ENCODE measurements at places on chromosomes 7 and 10.

DNA sequence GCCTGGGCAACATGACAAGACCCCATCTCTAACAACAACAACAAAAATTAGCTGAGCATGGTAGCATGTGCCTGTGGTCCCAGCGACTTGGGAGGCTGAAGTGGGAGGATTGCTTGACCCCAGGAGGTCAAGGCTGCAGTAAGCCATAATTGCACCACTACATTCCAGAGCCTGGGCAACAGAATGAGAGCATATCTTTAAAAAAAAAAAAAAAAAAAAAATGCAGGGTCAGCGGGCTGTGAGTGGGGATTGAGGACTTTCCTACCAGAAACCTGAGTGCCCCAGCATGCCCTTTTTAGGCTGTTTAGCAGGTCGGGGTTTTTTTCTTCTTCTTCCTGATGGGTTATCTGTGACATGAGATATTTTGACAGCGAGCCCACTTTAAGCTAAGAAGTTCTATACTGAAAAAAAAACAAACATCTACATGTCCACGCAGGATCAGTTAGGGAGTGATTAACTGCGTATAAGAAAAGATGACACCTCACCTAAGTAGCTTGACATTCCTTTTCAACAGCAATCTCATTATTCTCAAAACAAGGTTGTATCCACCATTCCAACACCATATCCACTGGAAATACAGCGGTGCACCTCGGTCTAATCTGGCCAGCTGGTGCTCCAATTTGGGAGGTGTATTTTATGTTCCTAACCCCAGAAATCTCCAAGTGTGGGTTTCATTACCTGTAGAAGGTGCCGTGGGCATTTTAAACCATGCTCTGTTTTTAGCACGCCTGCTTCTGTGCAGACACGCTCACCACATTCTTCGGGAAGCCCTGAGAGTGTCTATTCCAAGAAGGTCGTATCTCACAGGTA lies 13.8 kb upstream of the RFC2 start:
- no peak for DNase-seq

- no peak for DNase-seq
Observed at GRCh38 chr10:97780841-97781617, 9.2 kb upstream of the SFRP5 start.

- DNase-seq, result no peak
Observed at GRCh38 chr7:28533731-28534531, 121.6 kb downstream of the CREB5 start.

GRCh38 chr10:119452396-119452795 lies 90.1 kb downstream of the RGS10 start:
- DNase-seq, result no peak

- no peak for DNase-seq
Observed at GRCh38 chr7:47565640-47566250, 16.2 kb downstream of the TNS3 start.

- no peak for DNase-seq
Observed at GRCh38 chr10:48611133-48611532, 6.3 kb upstream of the ARHGAP22 start.

GRCh38 chr10:17085011-17085725 lies 44.4 kb downstream of the CUBN start:
- DNase-seq, result no peak

- DNase-seq, result no peak
Observed at GRCh38 chr7:82617156-82617555, 173.6 kb upstream of the CACNA2D1 start.

DNA sequence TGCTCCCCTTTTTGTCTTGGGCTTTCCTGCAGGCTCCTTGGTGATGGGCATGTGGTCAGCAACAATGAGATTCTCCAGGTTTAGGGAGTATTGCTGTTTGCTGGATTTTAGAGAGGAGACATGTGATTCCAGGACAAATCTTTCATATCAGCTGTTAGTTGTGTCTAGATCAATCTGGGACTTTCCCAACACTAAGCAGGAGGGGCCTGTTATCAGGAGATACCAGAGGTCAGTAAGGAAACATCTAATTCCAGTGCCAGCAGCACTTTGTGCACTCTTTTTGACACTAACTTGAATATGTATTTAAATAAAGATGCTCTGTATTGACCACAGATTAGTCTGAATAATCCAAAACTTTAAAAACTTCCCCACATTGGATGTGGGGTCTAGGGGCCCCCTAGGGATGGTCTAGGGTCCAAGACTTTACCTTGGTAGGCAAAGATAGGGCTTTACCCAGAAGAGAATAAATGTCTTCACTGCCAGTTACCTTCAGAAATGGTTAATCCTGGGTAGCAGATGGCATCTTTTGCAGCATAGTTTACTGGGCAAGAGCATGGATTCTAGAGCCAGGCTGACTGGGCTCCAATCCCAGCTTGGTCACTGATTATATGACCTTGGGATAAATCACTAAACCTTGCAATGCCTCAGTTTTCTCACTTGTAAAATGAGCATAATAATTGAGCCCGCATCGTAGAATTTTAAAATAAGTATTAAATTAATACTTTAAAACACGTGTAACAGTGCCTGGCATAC lies 6.4 kb upstream of the FIGNL1 start:
- no peak for DNase-seq

DNA sequence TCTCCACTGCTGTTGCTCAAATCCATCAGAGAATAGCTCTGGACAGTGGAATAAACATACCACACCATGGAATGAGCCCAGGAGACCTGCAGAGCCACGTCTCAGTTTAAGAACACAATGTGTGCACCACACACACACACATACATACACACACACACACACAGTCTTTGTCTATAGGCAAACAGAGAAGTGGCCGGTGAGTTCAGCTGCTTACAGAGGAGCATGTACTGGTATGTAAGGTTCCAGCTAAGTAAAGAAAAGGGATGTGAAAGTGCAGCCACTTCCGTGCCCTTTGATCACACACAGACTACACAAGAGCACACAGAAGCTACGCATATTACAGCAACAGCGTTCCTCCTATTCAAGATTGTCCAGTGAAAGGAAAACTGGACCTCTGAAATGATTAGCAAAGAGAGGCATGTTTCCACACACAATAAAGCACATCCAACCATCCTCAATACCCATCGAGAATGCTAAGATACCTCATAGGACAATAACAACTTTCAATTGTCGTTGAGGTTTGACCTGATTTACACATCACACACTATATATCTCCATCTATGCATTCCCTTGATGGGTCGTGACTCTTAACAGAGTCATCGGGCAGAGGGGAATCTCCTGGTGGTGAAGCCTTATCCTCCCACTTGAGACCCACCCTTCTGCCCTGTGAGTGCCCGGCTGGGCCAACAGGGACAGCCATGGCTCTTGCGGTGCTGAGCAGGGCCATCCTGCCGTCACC lies 23.6 kb downstream of the SLC35B4 start:
- DNase-seq, result no peak

DNA sequence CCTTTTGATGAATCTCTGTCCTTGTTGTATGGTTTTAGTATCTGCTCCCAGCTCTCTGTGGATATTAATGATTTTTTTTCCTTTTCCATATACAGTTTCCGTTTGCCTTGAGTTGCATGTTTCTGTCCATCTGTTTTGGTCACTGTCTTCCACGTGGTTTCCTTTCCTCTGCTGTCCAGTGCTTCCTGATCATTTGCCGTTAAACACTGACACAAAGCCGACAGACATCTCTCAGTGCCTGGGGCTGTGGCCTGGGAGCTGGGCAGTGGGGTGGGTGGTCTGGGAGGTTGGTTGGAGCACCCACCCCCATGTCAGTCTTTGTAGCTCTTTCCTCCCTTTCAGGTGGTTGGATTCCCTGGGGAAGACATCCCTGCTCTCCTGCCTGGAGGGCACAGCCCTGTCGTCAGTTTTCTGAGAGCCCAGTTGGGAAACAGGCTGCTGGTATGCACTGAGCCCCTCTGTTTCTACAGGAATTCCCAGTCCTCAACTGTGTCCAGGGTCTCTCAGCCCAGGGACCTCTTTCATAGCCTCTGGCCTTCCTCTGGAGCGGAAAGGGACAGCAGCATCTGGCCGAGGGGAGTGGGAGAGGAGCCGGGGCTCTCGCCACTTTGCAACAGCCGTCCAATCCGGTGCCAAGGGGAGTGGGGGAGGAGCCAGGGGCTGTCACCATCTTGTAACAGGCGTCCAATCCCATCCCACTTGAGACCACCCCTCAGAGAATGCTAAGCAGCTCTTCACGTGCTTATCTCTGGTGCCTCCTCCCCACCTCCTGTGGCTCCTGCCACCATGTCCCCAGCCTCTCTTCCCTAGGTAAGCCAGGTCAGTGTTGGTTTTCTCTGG lies 26.7 kb upstream of the MKI67 start:
- DNase-seq, result no peak

DNA sequence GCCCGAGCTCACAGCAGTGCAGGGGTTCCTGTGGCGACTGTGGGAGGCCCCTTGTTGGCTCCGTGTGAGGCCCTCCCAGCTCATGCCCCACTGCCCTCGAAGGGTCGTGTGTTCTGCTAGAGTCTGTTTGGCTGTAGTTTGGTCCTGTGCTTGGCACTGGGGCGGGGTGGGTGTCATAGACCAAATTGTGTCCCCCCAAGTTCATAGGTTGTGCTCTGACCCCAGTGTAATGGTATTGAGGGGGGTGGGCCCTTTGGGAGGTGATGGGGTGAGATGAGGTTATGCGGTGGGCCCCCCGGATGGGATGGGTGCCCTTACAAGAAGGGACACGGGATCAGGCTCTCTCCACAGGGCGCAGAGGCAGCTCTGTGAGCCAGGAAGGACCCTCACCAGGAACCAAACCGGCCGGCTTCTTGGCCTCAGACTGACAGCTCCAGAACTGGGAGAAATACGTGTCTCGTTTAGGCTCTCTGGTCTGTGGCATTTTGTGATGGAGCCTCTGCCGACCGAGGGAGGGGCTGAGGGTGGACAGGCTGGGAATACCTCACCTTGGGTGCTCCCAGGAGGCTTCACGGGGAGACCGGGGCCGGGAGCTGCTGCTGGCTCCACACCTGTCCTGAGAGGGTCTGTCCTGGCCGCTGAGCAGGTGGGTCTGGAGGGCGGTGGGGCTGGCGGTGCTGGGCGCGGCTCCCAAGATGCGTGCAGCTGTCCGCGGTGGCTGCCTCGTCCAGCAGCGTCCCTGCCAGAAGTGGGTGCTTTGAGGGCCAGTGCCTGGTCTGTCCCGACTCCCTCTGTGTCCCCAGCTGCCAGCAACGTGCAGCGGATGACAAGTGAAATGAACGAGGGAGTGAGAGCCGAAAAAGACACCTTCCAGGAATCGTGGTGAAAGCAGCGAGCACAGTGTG lies 89.4 kb downstream of the INPP5A start:
- DNase-seq, result no peak

- no peak for DNase-seq
Observed at GRCh38 chr7:147136352-147136751, 1019.8 kb downstream of the CNTNAP2 start.

DNA sequence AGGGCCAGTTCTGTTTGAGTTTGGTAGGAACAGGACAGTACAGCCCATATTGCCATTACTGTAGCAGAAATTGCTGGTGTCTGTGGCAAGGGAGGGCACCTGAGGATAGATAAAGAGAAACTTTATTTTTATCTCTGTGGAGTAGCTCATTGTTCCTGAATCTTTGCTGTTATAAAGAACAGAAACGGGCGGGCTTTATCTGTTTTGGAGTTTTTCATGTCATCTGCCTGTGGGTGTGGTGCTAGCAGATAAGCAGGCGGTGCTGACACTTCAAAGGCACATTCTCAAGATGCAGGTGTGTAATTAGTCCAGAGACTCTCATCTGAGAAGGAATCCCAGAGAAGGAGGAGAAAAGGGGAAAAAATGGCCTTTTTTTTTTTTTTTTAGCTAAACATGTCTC lies 11.5 kb downstream of the ZNF273 start:
- no peak for DNase-seq

- no peak for DNase-seq
Observed at GRCh38 chr7:86999750-87000149, 59.7 kb downstream of the ELAPOR2 start.

DNA sequence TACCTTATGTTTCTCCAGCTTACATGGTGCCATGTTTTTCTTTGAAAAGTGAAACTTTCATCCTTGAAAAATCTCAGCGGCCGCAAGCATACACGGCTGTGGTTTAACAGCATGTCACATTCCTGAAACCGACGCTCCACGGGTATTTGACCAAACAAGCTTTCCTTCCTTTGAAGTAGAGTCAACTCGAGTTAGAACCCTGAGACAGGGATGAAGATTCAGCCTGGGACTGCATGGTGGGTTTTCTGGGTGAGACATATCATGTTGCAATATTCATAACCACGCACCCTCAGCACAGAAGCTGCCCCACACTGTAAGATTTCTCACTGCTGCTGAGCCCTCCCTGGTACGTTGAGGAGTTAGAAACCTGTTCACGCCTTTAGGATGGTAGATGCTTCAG lies 8.1 kb downstream of the CYP26A1 start:
- DNase-seq, result no peak

GRCh38 chr10:116408719-116409118 lies 18.9 kb upstream of the PNLIPRP3 start:
- DNase-seq, result no peak

DNA sequence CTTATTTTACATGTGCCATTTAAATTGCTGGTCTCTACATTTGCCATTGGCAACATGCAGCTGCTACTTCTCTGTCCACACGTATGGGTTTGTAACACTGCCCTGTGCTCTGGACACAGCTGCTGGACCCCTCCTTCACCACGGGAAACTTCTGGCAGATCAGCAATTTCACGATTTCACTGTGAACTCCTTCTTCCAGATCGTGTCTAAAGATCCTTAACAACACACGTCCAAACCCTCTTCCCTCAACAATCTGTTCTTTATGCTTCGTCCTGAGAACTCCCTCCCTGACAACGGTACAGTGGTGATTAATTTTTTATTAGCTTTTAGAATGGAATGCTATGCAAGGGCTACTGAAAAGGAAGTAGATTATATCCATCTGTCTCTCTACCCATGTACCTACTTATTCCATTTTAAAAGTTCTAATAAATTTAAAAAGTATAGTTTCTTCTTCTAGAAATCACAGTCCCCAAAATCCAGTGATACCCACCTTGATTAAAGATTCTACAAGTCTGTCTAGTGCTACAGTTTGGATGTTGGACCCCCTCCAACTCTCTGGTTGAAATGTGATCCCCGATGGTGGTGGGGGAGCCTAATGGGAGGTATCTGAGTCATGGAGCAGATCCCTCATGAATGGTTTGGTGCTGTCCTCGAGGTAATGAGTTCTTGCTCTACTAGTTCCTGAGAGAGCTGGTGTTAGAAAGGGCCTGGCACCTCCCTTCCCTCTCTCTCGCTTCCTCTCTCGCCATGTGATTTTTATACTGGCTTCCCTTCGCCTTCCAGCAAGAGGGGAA lies 81.0 kb downstream of the KIAA1549 start:
- no peak for DNase-seq

DNA sequence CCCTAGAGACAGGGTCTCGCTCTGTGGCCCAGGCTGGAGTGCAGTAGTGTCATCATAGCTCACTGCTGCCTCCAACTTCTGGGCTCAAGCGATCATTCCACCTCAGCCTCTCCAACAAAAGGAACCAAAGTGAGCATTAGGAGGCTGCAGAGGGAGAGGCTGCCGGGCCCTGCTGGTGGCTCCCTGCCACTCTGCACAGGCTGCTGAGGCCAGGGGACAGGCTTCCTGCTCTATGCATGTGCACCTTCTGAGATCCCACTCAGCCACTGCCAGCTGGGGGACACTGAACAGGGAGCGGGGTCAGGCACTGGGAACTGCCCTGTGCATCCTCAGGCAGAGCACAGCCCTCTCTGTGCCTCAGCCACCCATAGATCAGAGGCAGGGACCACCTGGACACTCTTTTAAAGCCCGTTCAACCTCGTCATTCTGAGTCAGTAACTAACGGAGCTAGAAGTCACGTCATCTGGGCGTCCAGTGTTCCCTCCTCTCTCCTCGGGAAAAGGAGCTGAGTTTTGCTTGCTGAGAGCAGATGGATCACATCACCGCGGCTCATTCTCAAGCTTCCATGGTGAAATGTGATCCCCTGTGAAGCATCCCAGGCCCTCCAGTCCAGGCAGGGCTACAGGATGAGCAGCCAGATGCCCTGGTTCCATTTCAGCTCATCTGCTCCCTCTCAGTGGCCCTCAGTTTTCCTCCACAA lies 109.6 kb downstream of the MYL10 start:
- no peak for DNase-seq
